Fibroblast of the aortic adventitia (primary cell): ENCODE measurements at places on chromosomes 3 and 15. TPM values are rescaled to one million over a fixed set of nuclear protein-coding genes. Genes with fewer than 3 reads are reported as not detected.

ALDH1L1 gene
- total RNA-seq: 0.18 and 0.25 TPM in 2 replicates

IL17RD gene
- total RNA-seq: 9.5 and 13.6 TPM in 2 replicates

GRCh38 chr3:141388395-141388794 is 20.1 kb downstream of the ZBTB38 start:
- DNase-seq: peak; percentile 42

DNA sequence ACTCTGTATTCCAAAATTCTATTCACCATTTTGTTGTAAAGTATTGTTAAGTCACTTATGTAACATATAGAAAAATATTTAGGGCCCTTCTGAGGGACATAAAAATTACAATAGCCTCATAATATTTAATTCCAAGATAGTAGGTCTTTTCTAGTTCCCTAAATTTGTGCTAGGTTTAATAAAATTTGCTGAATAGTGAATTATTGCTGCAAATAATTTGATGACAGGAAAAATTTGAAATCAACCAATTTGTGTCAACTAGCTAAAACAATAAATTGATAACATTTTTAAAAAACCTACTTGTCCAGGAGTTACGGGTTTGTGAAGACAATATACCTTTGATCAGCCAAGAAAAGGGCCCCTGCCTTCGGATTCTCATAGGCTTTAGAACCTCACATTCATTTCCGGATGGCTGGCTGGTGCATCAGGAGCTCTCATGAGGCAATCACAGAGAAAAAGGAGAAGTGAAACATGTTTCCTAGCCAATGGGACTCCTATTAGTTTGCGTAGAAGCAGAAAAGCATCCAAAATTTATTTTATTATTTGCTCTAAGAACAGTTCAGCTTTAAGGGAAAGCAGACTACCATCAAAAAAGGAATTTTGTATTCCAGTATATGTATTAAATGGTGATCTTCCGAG is 177.2 kb downstream of the LRRC3B start:
- no peak for DNase-seq

- DNase-seq: no peak
Measured at GRCh38 chr3:142500211-142500610, 52.4 kb upstream of the XRN1 start.

GRCh38 chr3:10374311-10374710 is 53.4 kb upstream of the SEC13 start:
- DNase-seq: no peak

ERICH6 gene
- total RNA-seq: 0.18 and 0.41 TPM in 2 replicates

DNA sequence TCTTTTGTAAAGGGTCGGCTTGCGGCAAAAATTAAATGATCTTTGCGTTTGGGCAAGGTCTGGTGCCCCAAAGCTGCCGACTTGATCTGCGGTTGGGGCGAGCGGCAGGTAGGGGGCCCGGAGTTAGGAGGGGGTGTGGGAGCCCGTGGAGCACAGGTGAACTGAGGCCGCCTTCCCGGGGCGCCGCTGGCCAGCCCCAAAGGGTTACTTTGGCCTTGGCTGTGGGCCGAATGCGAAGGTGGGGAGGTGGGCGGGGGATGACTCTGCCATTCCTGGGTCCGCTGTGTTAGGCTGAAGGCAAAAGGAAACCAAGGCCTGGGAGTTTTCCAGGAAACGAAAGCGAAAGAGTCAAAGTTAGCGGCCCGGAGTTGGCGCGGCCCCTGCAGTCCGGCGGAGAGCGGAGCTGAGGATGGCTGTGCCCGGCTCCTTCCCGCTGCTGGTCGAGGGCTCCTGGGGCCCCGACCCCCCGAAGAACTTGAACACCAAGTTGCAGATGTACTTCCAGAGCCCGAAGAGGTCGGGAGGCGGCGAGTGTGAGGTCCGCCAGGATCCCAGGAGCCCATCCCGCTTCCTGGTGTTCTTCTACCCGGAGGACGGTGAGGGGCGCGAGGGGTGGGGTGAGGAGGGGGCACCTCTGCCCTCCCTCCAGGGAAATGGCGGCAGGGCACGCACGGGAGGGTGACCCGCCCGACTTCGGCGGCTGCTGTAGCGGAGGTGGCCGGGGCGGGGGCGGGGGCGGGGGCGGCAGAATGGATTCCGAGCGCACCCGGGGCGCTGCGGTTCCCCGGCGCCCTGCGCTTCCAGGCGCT is at the start of gene PARP14:
Gene PARP14, plus strand, starts transcription at position 365 of the 809 bp plus-strand sequence. Its CDS starts 45 bp downstream, at position 410.
- DNase-seq: peak; percentile 74

DNA sequence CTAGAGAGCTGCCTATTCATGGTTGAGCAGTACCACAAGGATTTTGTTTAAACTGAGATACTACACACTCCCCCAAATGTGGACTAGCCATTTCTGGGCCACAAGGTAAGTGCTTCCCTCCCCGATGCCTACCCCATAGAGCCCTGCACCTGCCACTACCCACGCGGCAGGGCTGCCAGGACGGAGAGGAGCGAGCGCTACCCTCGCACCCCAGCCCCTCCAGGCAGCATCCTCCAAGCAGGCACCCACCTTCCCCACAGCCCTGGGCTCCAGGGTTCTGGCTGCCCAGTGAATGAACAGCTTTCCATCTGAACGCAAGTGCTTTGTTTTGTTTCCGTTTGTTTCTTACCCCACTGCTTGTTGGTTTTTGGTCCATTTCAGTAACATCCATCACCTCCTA is 59.2 kb downstream of the CHDH start:
- no peak for DNase-seq

CCR9 gene
- total RNA-seq: not detected in 2 replicates

WDR93 gene
- 0.09 and 0.49 TPM in 2 replicates for total RNA-seq

GRCh38 chr15:100775581-100776185 is 103.9 kb upstream of the ALDH1A3 start:
- DNase-seq: no peak

TRIM42 gene
- total RNA-seq: not detected in 2 replicates

DNA sequence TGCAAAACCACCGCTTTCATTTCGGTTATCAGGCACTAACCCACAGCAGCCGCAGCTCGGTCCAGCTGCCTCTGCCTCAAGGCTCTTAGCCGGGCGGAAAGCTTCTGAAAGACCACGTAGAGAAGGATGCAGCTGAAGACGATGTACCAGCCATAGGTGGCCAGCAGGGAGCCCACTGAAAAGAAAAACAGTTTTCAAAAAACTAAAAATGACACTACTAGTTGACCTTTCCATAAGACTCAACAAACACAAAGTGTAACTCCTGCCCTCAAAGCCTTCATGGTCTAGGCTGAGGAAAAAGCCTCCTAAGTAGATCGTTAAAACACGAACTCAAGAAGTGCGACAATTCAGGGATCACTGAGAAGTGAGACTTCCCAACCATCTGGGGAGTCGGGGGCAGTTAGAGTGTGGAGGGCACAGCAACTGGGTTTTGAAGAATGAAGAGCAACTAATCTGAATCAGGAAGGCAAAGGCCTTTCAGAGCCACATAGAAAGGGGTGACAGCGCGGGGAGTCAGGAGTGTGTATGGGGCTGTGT is 716 bp downstream of the SELENOS start:
- DNase-seq: peak; percentile 51

LAMB2 gene
- total RNA-seq: 202 and 937 TPM in 2 replicates

- DNase-seq: peak; percentile 30
Measured at GRCh38 chr15:45715528-45715927, 80.7 kb downstream of the SQOR start.

SLC38A3 gene
- total RNA-seq: 0.27 TPM in 1 of 2 replicates, not detected in the other

DNA sequence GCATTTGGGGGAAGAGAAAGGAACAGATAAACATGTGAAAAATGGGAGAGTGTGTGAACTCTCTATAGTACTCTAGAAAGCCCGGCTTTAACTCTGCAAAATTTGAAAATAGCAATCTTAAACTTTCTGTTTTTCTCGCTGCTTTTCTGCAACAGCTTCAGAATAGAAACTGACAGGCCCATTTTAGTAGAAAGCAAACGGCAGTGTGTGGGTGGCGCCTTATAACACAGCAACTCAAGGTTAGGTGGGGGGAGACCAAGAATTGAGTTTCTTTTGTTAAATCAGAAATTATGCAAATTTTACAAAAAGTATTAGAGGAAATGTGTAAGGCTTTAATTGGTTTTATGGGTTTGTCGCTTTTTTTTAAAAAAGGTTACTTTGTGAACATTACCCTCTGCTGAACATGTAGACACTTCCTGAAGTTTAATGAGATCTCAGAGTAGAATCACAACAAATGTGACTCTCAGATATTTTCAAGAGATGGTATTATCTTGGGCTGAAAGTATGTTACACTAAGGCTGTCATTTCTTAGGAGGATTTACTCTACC is 107.0 kb downstream of the PTPRG start:
- no peak for DNase-seq

DNA sequence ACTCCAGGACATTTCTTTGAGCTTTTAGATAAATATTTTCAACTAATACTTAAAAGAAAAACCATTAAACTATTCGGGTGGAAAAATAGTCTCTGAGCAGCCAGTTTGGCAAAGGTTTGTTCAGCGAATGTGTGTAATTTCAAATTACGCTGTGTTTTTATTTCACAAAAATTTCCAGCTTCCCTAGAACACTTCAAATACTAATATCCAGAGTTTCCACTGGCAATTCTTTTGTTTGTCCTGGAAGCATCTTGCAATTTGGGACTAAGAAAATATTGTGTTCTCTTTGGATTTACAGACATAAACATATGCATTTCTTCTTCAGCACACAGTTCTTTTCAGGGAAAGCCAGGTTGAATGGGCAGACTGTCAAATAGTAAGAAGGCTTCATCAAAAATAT is 61.9 kb downstream of the MDFIC2 start:
- DNase-seq: no peak

- peak; percentile 94 for DNase-seq
Measured at GRCh38 chr3:28348629-28349468, at the start of the genes AZI2 and ZCWPW2. Gene AZI2, minus strand, starts transcription at chr3:28348824. Its CDS starts 8,207 bp downstream, at chr3:28340617. Gene ZCWPW2, plus strand, starts transcription at chr3:28348721. Its CDS starts 64,348 bp downstream, at chr3:28413069.

DNA sequence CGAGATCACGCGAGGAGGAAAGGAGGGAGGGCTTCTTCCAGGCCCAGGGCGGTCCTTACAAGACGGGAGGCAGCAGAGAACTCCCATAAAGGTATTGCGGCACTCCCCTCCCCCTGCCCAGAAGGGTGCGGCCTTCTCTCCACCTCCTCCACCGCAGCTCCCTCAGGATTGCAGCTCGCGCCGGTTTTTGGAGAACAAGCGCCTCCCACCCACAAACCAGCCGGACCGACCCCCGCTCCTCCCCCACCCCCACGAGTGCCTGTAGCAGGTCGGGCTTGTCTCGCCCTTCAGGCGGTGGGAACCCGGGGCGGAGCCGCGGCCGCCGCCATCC is 1.1 kb upstream of the SETD5 start:
- DNase-seq: peak; percentile 94

GRCh38 chr3:186901135-186901734 is 29.1 kb upstream of the ST6GAL1 start:
- DNase-seq: peak; percentile 79

GRCh38 chr3:16320711-16321110 is 55.7 kb downstream of the OXNAD1 start:
- DNase-seq: no peak

CGGBP1 gene
- 104 and 231 TPM in 2 replicates for total RNA-seq

GRCh38 chr15:31250033-31250432 is 76.6 kb upstream of the KLF13 start:
- DNase-seq: no peak

GRCh38 chr15:33516563-33516962 is 205.8 kb downstream of the RYR3 start:
- no peak for DNase-seq

STRIT1 gene
- not detected in 2 replicates for total RNA-seq

DNA sequence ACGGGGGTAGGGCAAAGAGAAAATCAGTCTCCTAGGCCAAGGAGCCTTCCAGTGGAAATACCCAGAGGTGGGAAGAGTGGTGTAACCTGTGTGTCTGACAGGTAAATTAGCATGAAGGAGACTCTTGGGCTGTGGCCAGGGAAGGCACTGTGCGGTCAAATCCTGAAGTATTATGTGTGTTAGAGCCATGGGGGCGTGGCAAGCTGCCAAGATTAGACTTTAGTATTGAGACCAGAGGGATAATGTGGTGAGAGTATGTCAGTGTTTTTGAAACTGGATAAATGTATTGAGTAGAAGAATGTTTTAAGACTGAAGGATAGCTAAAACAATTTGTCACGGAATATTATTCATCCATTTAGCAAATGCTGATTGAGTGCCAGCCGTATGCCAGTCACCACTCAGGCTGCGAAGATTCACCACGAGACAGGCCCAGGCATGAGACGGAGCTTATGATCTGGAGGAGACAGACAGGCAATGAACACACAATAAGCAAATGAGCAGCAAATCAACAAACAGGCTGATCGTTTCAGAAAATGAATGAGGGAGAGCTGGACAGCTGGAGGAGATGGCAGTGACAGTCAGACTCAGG is 445.9 kb downstream of the MCTP2 start:
- DNase-seq: no peak

- no peak for DNase-seq
Measured at GRCh38 chr3:174325171-174325570, 534.0 kb upstream of the NAALADL2 start.
